ENCODE measurements at places on chromosomes 1 and 21. TPM values are rescaled to one million over a fixed set of nuclear protein-coding genes. Genes with fewer than 3 reads are reported as not detected.

The OR6K3 gene
- total RNA-seq: not detected

The PLEKHG5 gene
- 3.3 TPM for total RNA-seq

The TNNT2 gene
- total RNA-seq: 4.3 TPM

The EIF2D gene
- total RNA-seq: 35.7 TPM

The GPR52 gene
- total RNA-seq: not detected

GRCh38 chr1:24557220-24557619 lies 1.3 kb downstream of the NCMAP start:
- no peak for DNase-seq

DNA sequence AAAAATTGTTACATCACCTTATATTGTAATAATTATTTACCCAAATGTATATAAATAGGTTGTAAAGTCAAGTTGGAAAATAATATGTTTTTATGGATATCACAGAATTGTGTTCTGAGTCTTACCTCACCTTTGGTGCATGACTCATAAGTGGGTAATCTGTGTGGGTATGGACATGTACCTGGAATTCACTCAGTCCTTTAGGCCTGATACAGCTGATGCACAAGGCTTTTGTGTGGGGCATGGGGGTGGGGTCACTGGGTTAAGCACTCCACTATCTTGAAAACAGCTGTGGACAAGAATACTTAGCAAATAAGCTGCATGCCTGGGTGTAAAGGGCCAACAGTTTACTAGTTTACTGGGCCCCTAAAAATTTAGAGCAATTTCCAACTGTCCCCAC lies 34.4 kb downstream of the INKA2 start:
- no peak for DNase-seq

DNA sequence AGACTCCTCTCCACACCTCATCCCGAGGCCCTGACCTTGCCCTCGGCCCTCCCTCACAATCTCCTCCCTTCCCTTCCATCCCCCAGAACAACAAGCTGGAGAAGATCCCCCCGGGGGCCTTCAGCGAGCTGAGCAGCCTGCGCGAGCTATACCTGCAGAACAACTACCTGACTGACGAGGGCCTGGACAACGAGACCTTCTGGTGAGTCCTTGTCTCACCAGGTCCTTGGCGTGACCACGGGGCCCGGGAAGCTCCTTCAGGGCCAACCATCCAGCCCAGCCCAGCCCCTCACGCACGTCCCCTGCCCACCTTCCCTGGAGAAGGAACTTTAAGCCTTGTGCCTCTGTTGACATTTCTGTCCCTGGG lies 15.6 kb downstream of the PODN start:
- DNase-seq: peak; percentile 27

DNA sequence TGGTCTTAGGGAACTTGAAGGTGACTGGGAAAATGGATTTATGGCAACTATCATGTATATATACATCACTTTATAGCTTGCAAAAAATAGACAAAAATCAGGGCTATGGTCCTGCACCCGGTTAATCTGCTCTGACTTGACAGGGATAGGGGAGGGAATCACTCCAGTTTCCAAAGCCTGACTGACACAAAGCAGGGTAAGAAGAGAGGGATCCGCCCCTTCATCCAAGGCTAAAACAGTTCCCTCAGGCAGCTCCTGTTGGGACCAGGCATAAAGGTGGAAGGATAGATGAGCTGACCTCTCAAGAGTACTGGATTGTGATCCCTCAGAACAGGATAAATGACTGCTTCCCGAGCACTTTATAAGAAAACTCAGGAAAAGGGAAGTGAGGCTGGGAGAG lies 1.4 kb downstream of the PBXIP1 start:
- no peak for DNase-seq

DNA sequence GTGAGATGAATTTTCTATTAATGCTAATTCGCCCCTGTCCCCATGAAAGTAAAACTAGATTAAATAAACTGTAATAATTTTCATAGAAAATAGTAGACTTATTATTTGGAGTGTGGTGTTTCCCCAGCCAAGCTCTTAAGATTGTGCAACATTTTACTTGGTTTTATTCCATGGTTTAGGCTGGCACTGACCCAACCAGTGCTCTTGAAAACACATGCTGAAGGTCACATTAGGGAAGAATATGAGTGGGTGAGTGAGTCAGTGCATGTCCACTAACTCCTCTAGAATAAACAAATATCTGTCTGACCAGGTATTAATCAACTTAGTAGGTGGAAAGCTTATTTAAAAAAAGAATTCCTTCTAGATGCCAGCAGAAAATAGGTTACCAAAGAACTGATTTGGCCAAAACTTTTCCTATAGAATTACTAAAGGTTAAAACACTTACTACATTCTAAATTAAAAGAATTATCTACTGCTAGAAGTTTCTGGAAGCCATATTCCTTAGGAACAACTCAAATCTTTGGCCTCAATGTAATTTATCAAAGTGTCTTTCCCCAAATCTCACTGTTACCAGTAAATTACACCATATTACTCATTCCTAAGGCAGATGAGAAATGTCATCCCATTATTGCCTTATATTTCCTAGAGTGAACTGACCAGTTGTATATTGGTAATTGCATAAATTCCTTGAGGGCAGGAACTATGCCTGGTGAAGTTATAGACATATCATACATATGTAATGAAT lies 89.7 kb upstream of the RGS1 start:
- peak; percentile 36 for DNase-seq

DNA sequence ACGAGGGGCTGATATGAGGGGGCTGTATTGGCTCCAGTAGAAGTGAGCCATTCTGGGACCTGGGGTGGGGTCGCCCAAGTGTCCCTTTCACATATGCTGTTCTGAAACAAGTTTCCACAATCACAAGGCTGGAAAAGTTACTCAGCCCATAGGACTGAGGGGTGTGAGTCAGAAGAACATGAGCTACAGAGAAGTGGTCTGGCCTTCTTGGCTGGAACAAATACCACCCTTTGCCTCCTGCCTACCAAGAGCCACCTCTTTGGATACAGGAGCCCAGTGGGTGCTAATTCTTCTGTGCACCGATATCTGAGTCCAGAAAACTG lies 42.4 kb downstream of the MEF2D start:
- DNase-seq: no peak

DNA sequence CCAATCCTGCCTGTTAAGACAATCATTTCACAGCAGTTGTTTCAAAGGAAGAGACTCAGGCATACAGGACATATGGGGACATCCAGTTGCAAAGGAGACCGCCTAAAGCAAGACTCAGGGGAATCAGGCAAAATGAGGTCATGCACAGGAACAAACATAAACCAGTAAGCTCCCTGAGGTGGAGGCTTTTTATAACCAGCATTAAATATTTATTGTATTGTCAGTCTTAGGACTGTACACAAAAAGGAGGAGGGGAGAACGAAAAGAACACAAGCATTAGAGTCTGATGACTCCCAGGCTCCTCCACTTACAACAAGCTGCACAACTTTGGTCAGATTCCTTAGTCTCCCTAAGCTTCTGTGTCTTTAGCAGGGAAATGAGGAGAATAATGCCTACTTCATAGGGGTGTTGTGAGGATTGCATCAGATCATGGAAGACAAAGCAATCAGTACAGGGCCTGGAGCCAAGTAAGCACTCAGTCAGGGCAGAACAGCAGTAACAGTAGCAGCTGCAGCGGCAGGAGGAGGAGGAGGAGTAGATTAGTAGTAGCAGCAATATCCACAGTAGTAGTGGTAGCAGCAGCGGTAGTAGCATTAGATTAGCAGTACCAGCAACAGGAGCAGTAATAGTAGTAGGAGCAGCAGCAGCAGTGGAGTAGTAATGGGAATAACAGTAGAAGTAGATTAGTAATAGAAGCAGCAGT lies 54.2 kb upstream of the SPATA6 start:
- no peak for DNase-seq

- no peak for DNase-seq
These were observed 6.3 kb upstream of the SELENON start for GRCh38 chr1:25793585-25794170.

- no peak for DNase-seq
These were observed 20.5 kb upstream of the CNN3 start for GRCh38 chr1:94947437-94947836.

- no peak for DNase-seq
These were observed at the start of gene PADI4 for GRCh38 chr1:17307946-17308345. Gene PADI4 (plus strand): TSS chr1:17308197. CDS start chr1:17308223, 26 bp downstream.

- DNase-seq: no peak
These were observed 204.2 kb upstream of the PLD5 start for GRCh38 chr1:242728696-242729095.

DNA sequence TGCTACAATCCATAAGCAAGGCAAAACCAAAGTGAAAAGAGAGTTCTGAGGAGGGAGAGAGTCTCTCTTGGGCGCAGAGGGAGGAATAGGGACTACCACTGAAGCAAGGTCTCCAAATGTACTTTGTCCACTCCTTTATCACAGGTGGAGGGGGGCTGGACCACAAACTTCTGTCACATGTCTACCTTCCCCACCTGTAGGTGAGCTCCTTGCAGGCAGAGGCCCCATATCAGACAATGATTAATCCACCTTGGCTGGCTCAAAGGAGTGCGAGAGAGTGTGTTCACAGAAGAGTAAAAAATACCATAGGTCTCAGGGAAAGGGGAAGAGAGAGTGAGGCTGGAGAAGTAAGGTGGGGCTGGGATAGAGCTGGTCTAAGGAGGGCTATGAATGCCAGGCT lies 4.5 kb downstream of the BEND5 start:
- no peak for DNase-seq

GRCh38 chr1:2314803-2315673 lies 76.3 kb downstream of the MORN1 start:
- peak; percentile 76 for DNase-seq

GRCh38 chr1:212860713-212861581 lies 2.9 kb downstream of the FLVCR1 start:
- DNase-seq: no peak

DNA sequence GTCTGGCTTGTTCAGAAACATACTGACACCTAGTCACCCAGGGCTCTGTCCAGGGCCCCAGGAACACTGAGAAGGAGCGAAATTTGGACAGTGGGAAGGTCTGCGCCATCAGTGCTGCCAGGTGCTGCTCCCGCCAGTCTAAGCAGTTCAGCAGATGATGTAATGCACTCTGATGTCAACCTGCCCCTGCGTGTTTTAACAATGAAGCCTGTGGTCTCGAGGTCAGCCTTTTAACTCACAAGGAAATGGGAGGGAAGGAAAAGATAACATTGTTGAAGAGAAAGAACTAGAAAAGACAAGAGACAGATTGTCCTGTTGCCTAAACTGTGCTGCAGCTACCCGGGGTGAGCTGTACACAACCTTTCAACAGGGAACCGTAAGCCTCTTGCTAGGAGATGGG lies 126.6 kb upstream of the IFFO2 start:
- no peak for DNase-seq

DNA sequence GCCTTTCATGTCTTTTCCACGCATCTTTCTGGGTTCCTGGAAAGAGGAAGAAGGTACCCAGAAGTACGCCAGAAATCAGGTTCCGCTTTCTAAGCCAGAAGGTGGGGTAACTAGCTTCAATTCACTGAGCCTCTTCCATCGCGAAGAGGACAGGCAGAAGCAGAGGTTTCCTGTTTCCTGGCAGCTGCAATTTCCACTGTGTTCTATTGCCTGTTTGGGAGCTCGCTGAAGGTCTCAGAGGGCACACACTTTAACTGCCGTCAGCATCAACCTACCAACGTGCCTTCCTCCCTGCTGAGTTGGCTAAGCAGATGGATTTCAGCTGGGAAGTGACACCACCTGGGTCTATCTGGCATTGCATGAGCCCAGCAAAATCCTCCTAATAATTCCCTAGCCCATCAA lies 10.0 kb downstream of the NCF2 start:
- no peak for DNase-seq

DNA sequence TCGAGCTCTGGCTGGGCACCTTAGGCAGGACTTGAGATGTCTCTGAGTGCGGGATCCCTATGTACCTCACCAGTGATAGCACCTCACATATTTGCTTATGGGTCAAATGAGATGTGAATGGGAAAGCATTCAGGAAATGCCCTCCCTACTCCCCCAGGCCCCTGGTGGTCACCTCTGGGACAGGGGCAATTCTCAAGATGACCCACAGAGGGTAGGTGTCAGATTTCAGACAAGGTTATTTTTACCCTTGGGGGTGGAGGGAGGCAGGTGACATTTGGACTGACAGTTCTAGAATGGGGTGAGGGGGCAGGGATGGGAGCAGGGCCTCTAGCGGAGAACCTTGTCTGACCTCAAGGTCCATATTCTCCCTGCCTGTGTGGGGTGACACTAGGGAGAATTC lies 27.1 kb downstream of the ACOT11 start:
- no peak for DNase-seq

DNA sequence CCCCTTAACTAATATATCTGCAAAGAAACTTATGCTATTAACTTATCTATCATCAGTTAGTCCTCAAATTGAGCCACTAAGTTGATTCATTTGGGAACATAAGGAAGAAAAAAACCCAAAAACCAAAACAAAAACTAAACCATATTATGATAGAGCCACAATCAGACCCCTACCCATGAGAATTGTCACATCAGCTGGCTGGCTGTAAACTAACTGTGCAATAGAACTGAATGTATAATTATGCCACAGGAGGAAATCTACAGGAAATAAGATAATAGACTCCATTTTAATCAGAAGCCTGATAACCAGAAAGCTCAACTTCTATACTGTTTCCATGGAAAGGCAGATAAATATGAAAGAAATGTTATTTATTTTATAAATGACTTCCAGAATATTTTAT lies 110.0 kb downstream of the RGL1 start:
- no peak for DNase-seq

- peak; percentile 80 for DNase-seq
These were observed at the start of gene MEX3A for GRCh38 chr1:156082309-156083091. Gene MEX3A (minus strand): TSS chr1:156082465. CDS start chr1:156081998, 467 bp downstream.

DNA sequence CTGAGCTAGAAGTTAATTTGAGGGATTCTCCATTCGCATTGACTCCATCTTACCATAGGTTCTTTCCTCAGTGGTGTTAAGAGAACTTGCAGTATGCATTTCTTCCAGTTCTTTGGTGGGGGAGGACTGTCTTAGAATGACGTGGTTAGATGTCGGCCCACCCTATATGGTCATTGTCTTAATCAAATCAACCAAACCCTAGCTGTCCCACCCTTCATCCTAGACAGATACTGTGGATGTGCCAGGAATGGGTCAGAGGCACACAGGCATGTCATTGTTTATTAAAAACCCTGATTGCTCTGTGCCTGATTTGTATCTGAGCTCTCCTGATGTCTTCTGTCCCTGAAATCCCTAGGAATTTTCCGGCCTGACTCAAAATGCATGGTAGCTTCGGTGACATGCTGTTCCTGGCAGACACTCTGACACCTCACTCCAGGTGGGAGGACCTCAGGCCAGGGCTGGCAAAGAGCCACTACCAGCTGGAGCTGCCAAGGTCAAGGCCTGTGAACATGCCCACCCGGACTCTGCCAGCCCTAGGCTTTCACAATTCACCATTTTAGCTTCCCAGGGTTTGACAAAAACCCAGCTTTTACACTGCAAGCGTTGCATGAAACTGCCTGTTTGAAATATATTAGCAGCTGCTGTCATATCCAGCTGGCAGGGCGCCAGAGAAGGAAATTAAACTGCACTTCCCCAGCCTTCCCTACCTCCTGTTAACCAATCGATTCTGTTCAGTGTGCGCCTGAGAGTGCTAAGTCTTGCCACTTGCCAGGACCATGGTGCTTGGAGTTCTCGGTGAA lies 134.0 kb downstream of the FAM78B start:
- peak; percentile 57 for DNase-seq

- DNase-seq: no peak
These were observed 41.3 kb downstream of the AKNAD1 start for GRCh38 chr1:108815566-108815965.

- DNase-seq: no peak
These were observed 23.3 kb downstream of the IGFN1 start for GRCh38 chr1:201213926-201214325.
